ENCODE measurements at places on chromosomes 16 and 17.

DNA sequence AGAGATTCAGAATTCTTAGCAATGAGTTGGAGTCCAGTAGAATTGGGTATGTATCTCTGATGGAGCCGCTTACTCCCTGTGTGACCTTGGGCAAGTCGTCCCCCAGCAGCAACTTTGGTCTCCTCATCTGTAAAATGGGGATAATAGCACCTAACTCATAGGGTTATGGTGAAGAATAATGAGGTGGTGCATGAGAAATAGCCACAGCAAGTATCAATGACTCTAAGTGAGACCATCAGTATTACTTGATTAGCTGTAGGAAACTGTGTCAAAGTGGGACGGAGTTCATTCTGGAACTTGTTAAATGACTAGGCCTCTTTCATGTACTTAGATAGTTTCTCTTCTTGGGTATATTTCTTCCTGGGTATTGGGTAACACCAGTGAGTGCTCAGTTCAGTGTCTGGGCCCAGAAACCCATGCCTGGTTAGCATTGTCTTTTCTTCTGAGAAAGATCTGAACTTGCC is 6.4 kb downstream of the PRKCB start:
- no peaks in the 10 kb centered on the region for H3K36me3 ChIP-seq
- DNase-seq, result no peak
- no peak overlapping the region for H3K27ac ChIP-seq
- H3K4me3 ChIP-seq, result no peak overlapping the region

DNA sequence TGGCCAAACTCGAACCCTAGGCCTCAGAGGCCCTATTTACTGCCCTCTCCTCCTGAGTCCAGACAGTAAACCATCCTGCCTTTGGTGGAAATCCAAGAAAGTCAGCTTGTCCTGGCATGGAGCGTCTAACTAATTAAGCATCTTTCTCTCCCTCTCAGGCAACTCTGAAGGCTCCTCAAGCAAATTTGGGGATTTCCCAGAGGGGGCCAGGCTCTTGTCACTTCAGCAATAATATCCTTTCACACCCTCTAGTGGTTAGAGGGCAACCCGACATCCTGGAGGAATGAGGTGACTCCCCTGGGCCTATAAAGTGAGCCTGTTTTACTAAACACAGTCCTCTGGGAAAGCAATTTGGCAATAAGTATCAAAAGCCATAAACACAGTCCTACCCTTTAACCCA is 60.4 kb downstream of the NOG start:
- peaks cover 12% of the 10 kb centered on the region for H3K4me1 ChIP-seq
- H3K36me3 ChIP-seq, result no peaks in the 10 kb centered on the region
- peak; percentile 65 for DNase-seq
- H3K4me3 ChIP-seq, result no peak overlapping the region
- H3K27me3 ChIP-seq, result peaks cover under 1% of the 10 kb centered on the region

DNA sequence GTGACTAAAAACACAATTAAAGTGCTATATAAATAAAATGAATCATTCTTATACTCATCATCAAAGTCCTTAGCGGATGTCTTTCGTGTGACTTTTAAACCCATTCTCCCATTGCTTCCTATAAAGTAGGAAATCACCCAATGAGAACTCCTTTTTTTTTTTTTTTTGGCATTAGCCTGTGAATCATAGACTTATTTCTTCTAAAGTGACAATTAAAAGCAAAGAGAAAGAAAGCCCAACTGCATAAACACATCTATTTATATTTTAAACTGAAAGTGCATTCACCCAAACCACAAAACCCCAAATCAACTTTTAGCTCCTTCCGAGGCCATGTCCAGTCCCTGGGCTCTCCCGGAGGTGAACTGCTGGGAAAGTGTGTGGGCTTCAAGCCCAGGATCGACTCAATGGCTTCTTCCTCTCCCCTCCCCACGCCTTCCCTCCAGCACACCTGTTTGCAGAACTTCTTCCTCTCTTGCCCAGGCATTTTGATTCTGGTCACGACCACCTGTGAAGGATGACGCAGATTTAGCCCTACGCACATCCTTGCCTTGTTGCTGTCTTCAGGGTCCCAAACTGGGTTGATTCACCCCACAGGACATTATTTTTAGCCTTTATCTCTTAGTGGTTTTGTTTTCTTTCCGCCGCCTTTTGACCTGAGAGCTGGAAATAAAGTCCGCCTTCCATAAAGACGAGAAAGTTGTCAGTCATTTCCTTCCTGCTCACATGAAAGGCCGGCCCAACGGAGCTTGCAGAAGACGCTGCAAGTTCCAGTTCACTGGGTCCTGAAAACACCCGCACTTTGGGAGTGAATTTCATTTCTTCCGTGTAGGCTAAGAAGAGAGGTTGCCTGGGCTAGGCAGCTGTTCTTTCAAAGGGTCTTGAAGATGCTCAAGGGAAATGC is 166.8 kb downstream of the MAP2K6 start:
- H3K4me1 ChIP-seq, result no peaks in the 10 kb centered on the region
- no peak overlapping the region for H3K4me3 ChIP-seq
- no peak overlapping the region for H3K27ac ChIP-seq

GRCh38 chr17:80649672-80650330 is 105.2 kb downstream of the RPTOR start:
- H3K36me3 ChIP-seq, result peaks cover 46% of the 10 kb centered on the region
- H3K27ac ChIP-seq, result peak overlapping the region; percentile 71
- H3K27me3 ChIP-seq, result peaks cover 4% of the 10 kb centered on the region
- peak overlapping the region; percentile 45 for H3K4me3 ChIP-seq
- H3K4me1 ChIP-seq, result peaks cover 63% of the 10 kb centered on the region
- peak; percentile 73 for DNase-seq

DNA sequence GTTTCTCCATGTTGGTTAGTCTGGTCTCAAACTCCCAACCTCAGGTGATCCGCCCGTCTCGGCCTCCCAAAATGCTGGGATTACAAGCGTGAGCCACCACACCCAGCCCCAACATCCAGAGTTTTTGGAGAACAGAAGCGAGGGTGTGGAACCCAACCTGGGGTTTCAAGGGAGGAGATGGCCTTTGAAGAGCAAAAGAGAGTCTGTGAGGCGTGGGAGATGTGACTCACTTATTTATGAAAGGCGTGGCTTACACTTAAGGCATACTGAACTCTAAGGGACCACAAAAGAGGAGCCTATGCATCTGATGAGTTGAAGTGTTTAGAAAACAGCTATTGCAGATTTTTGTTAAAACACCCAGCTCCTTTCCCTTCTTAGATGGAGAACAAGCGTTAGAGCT is 18.9 kb downstream of the ARSG start:
- peaks cover 25% of the 10 kb centered on the region for H3K36me3 ChIP-seq
- DNase-seq, result no peak
- peaks cover 5% of the 10 kb centered on the region for H3K27me3 ChIP-seq
- peaks cover 25% of the 10 kb centered on the region for H3K4me1 ChIP-seq

DNA sequence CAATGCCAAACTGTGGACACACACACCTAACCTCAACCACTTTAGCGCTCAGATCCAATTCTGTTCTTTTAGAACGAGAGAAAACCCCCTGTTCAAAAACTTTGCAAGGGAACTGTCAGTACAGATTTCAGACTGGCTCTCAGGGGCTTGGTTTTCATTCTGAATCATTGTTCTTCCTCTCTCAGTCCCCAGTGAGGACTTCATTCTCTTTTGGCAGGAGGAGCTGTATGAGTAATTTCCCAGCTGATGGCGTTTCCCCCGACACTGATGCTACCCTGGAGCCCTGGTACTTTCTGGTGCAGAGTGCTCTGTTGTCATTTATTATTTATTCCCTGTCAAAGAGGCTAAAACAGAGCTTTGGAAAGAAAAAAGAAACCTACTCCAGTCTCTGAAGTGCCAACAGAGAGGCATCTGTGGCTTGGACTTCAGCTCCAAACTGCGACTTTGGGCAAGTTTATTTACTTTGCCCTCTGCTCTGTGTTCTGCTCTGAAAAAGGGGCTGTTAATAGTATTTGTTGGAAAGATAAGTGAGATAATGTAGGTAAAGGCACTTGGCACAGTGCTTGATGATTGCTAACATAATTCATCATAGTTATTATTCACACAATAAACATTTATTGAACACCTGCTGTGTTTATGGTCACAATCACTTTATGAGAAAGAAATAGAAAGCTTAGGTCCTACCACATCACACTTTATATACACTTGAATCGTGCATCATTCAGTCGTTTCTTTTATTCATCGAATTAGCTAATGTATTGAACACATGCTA is 28.3 kb downstream of the ETV4 start:
- no peak overlapping the region for H3K4me3 ChIP-seq
- peaks cover 22% of the 10 kb centered on the region for H3K36me3 ChIP-seq
- peak overlapping the region; percentile 67 for H3K27ac ChIP-seq
- H3K27me3 ChIP-seq, result no peaks in the 10 kb centered on the region

- peaks cover 11% of the 10 kb centered on the region for H3K36me3 ChIP-seq
- no peak overlapping the region for H3K4me3 ChIP-seq
- DNase-seq, result no peak
- H3K27me3 ChIP-seq, result peaks cover 3% of the 10 kb centered on the region
These were observed 53.1 kb upstream of the CHMP6 start for GRCh38 chr17:80938556-80938955.

DNA sequence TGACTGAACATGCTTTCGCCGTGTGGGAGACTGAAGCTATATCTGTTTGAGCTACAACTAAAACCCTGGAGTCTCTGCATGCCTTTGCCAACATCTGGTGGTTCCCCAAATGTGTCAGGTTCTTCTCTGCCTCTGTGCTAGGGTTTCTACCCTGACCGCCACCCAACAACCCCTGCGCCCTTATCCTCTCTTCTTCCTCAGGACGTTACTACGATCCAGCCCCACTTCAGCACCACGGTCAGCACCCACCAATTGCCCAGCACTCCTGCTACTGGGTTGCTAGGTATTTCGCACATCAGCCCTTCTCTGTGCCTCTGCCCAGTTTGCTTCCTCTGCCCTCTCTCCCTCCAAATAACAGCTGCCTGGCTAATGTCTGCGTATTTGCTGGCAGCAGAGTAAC is 106.3 kb upstream of the HSBP1 start:
- no peaks in the 10 kb centered on the region for H3K27me3 ChIP-seq
- H3K27ac ChIP-seq, result no peak overlapping the region
- no peaks in the 10 kb centered on the region for H3K36me3 ChIP-seq
- H3K4me3 ChIP-seq, result no peak overlapping the region
- no peak for DNase-seq

DNA sequence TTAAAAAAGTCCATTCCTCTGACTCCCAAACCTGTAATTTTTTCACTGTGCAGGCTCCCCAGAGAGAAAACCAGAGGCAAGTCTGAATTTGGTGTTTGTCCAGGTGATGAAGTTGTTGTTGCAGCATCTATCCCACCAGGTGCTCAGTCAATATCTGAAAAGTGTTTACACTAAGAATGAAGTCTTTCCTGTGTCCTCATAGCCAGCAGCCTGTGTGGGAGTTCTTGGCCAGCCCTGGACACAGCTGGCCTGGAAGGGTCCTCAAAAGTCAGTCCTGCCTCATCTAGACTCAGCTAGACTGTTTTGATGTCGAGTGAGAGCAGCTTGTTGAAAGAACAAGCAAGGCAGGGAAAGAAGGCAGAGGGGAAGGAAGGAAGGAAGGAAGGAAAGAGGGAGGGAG is 3.3 kb upstream of the PMP22 start:
- 0 out of 2 replicates have a peak, but pooled peaks cover under 1% of the 10 kb centered on the region for H3K36me3 ChIP-seq
- DNase-seq, result no peak
- H3K4me1 ChIP-seq, result peaks cover 28% of the 10 kb centered on the region
- H3K27me3 ChIP-seq, result peaks cover 32% of the 10 kb centered on the region
- no peak overlapping the region for H3K27ac ChIP-seq
- no peak overlapping the region for H3K4me3 ChIP-seq

- H3K4me3 ChIP-seq, result peak overlapping the region; percentile 42
- H3K27me3 ChIP-seq, result peaks cover 25% of the 10 kb centered on the region
These were observed 110.8 kb downstream of the IRX3 start for GRCh38 chr16:54175552-54176375.

DNA sequence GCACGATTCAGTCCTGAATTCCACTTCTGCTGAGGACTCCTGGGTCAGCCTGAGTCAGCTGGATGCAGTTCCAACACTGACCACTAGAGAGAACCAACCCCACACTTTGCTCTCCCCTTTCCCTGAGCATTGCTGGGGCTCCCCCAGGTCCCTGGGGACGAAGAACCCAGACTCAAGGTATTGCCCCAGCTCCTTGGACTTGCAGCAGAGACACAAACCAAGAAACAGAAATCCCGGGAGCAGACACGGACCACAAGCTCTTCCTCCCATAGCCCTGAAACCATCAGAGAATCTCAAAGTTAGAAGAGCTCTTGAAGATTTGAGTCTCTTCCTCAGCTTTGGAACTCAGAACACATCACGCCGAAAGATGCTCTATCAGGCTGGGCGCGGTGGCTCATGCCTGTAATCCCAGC is 678 bp upstream of the GH1 start:
- peak; percentile 28 for DNase-seq
- H3K4me1 ChIP-seq, result no peaks in the 10 kb centered on the region
- no peak overlapping the region for H3K4me3 ChIP-seq
- H3K27me3 ChIP-seq, result peaks cover 31% of the 10 kb centered on the region
- no peak overlapping the region for H3K27ac ChIP-seq

- H3K27me3 ChIP-seq, result peaks cover 51% of the 10 kb centered on the region
- peaks cover 19% of the 10 kb centered on the region for H3K4me1 ChIP-seq
- H3K4me3 ChIP-seq, result no peak overlapping the region
- H3K27ac ChIP-seq, result no peak overlapping the region
- no peaks in the 10 kb centered on the region for H3K36me3 ChIP-seq
These were observed 356.9 kb downstream of the C16orf95 start for GRCh38 chr16:86960266-86960665.

DNA sequence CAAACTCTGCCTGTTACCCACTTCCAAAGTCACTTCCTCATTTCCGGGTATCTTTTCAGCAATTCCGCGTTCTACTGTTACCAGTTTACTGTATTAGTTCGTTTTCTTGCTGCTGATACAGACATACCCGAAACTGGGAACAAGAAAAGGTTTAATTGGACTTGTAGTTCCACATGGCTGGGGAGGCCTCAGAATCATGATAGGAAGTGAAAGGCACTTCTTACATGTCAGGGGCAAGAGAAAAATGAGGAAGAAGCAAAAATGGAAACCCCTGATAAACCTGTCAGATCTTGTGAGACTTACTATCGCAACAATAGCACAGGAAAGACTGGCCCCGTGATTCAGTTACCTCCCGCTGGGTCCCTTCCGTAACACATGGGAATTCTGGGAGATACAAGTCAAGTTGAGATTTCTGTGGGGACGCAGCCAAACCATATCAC is 30.9 kb downstream of the PAFAH1B1 start:
- H3K27ac ChIP-seq, result no peak overlapping the region
- H3K27me3 ChIP-seq, result peaks cover under 1% of the 10 kb centered on the region
- DNase-seq, result no peak
- H3K36me3 ChIP-seq, result peaks cover 52% of the 10 kb centered on the region

GRCh38 chr16:70428178-70428998 is 10.5 kb downstream of the ST3GAL2 start:
- no peaks in the 10 kb centered on the region for H3K27me3 ChIP-seq
- peaks cover 47% of the 10 kb centered on the region for H3K4me1 ChIP-seq
- peak overlapping the region; percentile 63 for H3K4me3 ChIP-seq

- H3K4me3 ChIP-seq, result no peak overlapping the region
- H3K27ac ChIP-seq, result no peak overlapping the region
- peaks cover 30% of the 10 kb centered on the region for H3K27me3 ChIP-seq
- DNase-seq, result no peak
- no peaks in the 10 kb centered on the region for H3K4me1 ChIP-seq
These were observed 50.0 kb upstream of the TNRC6C start for GRCh38 chr17:77908501-77908900.

GRCh38 chr17:69434164-69434579 is 19.7 kb downstream of the MAP2K6 start:
- no peak for DNase-seq
- no peaks in the 10 kb centered on the region for H3K36me3 ChIP-seq
- no peak overlapping the region for H3K4me3 ChIP-seq
- no peak overlapping the region for H3K27ac ChIP-seq

- no peak overlapping the region for H3K4me3 ChIP-seq
- DNase-seq, result no peak
These were observed 465 bp upstream of the PRSS22 start for GRCh38 chr16:2858245-2859025.

- peaks cover 3% of the 10 kb centered on the region for H3K27me3 ChIP-seq
- no peak for DNase-seq
- H3K4me3 ChIP-seq, result no peak overlapping the region
- no peaks in the 10 kb centered on the region for H3K4me1 ChIP-seq
- no peak overlapping the region for H3K27ac ChIP-seq
- peaks cover under 1% of the 10 kb centered on the region for H3K36me3 ChIP-seq
These were observed 21.5 kb upstream of the MYH13 start for GRCh38 chr17:10394201-10394887.
